ENCODE measurements at places on chromosomes 3 and 15.

DNA sequence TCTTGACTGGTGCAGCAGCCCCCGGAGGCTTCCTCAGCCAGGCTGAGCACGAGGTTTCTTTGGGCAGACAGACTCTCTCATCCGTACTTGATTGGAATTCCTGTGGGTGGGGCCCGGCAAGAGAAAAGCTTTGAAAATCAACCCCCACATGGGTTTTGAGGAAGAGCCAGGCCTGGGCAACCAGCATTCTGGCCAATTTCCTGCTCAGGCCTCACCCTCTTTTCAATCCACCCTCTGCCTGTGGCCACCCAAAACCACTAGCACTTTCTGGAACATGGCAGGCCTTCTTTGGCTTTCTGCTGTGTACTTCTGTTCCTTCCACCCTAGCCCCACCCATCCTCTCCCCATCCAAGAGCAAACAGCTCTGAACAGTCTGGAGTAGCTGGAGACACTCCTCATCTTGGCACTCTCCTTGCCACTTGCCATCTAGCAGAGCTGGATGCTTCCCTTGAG, 5.9 kb downstream of the MYO5C start:
- no peak for DNase-seq

GRCh38 chr3:122003606-122004005, 18.4 kb downstream of the ILDR1 start:
- DNase-seq: no peak

- DNase-seq: no peak
These were observed 157.6 kb downstream of the TBL1XR1 start for GRCh38 chr3:177039490-177040274.

DNA sequence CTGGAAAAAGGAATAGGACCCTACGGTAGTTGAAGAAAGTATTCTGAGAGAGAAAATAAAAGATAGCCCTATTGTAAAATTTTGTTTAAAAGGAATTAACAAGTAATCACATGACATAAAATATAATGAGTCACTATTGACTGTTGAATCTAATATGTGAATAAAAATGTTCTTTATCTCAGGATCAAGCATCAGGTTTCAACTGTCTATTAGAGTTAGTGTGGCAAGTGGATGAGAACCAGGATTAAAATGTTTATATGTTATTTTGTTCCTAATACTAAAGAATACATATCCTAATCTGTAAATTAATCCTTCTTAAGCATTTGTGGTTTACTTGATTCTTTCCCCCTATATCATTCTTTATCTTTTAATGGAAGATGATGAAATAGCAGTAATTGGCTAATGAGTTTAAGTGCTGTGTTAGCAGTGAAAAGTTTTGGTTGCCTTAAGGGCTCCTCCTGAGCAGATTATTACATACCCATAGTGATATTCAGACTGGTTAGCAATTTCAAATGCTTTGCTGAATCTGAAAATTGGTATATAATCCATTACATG, 101.8 kb upstream of the BCHE start:
- no peak for DNase-seq

GRCh38 chr3:22933841-22934116, 269.3 kb upstream of the UBE2E2 start:
- no peak for DNase-seq

DNA sequence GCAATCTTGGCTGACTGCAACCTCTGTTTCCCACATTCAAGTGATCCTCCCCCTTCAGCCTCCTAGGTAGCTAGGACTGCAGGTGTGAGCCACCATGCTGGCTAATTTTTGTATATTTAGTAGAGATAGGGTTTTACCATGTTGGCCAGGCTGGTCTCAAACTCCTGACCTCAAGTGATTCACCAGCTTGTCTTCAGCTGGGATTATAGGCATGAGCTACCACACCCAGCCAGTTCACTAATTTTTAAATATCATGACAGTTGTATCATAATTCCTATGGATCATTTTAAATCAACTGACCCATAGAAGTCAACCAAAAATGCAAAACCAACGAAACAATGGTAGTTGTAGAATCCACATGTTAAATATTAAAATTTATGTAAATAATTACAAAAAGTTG, 35.1 kb downstream of the RAF1 start:
- no peak for DNase-seq

DNA sequence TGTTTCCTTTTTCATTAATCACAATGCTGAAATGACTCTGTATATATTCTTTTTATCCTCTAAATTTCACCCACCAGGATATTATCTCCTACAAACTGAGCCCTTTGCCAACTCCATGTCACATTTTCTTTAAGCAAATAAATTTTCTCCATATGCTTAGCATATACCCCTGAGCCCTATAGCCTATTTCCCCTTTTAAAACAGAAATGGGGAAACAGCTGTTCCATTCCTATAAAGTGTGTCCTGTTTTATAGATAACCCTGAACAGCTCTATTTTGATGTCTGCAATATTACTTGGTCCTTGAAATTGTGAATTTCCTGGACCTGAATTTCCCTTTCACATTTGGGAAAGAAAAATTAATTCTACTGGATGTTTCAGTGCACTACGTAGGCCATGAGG, 15.6 kb upstream of the FILIP1L start:
- DNase-seq: no peak

DNA sequence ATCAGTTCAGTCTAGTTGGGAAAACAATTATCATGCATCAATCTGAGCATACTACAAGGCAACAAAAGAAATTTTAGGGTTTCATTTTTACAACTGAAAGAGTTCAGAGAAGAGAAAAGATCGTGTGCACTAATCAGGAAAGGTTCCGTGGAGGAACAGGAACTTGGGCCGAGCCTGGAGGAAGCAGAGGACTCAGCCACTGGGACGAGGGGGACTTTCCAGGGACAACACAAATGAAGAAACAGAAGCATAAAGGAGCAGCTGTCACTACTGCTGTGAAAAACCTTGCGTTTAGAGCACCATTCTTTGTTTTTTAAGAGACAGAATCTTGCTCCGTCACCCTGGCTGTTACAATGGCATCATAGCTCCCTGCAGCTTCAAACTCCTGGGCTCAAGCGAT, 60.5 kb downstream of the MYO1E start:
- DNase-seq: no peak

GRCh38 chr15:96285305-96285704, 45.2 kb upstream of the NR2F2 start:
- DNase-seq: no peak

GRCh38 chr15:38868326-38869114, 303.9 kb upstream of the RASGRP1 start:
- DNase-seq: no peak

DNA sequence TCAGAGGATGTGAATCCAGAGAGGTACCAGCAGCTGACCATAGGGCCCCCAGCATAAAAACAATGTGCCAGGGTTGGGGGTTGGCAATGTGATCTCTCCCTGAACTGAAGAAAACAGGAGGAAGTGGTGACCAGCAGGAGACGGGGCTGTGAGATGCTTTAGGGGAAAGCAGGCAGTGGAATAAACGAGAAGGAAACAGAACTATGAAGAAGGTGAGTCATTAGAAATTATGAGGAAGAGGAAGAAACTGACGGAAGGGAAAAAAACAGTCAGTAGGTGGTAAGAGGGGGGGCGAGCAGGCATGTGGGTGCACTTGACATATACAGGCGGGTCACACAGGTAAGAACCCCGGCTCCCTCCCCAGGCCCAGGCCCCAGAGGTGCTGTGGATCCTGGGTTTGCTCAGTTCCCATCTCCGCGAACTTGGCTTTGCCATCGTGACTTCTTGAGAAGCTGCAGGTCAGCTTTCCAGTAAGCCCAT, 42.2 kb upstream of the B3GNT5 start:
- DNase-seq: no peak

GRCh38 chr3:156772588-156773206, 53.5 kb upstream of the LEKR1 start:
- DNase-seq: no peak

- DNase-seq: no peak
These were observed 7.4 kb downstream of the FAM3D start for GRCh38 chr3:58659051-58659675.

DNA sequence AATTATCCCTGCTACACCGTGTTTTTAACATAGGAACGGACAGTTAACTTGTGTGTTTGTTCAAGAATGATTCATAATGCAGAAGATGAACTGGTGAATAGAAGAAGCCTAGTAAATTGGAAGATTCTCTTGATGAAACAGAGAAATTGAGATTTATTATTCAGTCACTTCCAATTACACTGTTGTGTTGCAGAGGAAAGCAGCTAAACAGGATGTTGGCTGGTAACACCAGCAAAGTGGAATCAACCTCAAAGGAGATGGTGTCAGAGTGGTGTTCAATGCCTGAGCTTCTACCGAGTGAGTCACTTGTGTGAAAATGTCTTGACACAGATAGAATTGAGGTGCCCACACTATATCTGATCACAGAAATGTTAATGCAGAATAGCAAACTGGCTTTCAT, 399.6 kb downstream of the LPP start:
- DNase-seq: no peak

DNA sequence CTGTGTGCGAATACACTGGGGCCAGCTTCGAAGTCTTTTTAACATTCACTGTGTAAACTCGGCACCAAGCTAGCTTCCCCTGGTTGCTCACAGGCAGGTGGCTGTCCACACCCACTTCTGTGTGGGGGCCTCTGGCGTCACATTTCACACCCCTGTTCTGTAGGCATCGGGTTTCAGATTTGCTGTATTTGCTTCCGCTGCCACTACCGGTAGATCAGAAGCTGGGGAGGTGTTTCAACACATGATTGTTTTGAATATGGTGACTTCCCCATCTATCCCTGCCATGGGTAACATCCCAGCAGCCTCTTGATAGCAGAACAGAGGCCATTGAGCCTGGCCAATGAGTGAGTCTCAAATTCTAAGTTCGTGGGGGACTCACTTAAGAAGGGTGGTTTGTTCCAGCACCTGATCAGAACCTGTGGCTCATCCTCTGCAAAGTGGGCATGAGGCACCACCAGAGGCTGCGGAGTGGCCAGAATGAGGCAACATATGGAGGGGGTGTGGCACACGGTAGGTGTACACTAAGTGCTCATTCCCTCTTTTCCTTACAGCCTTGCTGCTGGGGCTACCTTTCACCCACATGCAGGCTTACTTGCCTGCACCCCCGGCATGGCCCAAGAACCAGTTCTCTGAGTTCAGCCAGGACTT, 61.5 kb downstream of the IQSEC1 start:
- DNase-seq: no peak

DNA sequence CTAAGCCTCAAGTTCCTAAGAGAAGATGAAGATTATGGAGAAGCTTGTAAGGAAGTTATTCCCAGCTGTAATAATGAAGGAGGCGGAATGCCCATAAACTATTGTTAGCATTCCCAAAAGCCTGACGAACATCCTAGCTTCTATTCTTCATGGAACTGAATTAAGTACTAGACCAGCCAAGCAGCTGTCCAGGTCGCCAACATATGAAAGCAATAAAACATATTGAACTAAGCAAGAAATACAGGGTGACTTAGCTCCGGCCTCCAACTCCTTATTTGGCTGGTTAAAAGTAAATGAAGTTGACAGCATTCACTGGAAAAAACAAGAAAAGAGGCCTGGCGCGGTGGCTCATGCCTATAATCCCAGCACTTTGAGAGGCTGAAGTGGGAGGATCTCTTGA, 174.0 kb upstream of the TPM1 start:
- DNase-seq: no peak

DNA sequence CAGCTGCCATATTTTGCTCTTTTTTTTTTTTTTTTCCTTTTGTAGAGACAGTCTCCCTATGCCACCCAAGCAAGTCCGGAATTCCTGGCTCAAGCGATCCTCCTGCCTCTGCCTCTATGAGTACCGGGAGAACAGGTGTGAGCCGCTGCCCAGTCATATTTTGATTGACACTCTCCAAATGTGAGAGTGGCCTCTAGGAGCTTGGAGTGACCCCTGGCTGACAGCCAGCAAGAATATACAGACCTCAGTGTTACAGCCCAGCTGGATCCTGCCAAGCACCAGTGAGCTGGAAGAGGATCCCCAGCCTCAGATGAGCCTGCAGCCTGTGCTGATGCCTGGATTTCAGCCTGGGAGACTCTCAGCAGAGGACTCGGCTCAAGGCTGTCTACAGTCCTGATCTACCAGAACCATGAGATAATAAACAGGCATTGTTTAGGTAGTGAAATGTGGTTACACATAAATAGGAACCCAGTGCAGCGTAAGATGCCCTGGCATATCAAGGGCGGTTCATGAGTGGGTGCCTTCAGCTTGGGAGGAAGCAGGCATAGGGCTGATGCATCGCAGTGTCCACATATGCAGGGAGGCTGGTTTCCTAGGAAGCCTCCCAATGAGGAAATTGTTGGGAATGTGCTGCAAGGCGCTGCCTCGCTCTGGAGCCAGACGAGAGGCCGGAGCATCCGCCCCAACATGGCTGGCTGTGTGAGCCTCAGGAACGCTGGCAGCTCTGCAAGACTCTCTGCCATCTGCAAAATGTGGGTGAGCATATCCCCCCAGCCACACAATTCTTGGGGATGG, 38.9 kb upstream of the ATP10A start:
- DNase-seq: no peak

DNA sequence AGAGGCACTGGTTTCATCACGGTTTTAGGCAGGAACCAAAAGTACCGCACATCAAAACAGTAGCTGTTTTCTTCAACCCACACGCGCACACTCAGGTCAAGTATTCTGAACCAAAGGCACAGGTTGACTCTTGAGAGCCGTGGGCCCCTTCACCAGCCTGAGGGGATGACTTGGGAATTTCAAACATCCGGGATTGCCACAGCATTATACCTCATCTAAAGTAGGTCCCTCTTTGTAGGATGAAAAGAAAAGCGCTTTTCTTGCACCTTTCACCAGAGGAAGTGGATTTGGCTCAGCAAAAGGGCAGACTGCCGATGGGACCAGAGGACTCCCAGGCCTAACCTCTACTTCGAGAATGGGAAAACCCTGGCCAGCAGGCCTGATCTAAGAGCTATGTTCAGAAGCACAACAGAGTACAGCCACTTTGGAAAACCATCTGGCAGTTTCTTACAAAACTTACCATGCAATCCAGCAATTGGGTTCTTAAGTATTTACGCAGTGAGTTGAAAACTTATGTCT, 88.2 kb upstream of the PROK2 start:
- DNase-seq: no peak

- no peak for DNase-seq
These were observed 2.0 kb downstream of the SIDT1 start for GRCh38 chr3:113534365-113534764.

- no peak for DNase-seq
These were observed 20.1 kb upstream of the ZCWPW2 start for GRCh38 chr3:28328188-28329151.

DNA sequence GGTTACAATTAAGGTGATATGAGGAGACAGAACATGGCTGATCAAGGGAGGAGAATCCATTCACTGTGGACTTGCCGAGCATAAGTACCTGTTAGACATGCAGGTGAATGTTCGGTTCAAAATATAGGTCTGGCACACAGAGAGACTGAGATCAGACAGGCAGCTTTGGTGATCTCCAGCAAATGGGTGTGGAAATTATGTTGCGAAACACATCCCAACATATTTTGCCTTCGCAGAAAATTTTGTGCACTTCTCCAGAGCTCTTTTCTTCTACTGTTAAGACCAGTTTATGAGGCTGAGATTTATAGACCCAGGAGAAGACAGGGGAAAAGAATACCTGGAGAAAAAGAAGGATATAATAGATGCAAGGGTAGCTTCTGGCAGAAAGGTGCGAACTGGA, 183.2 kb downstream of the NEK10 start:
- no peak for DNase-seq

- DNase-seq: no peak
These were observed 184.3 kb downstream of the UBE2E2 start for GRCh38 chr3:23387286-23387918.

- no peak for DNase-seq
These were observed 305.7 kb upstream of the ATP11B start for GRCh38 chr3:182487611-182488010.

- no peak for DNase-seq
These were observed 211.7 kb downstream of the MBNL1 start for GRCh38 chr3:152480282-152480953.
